Stimulated activated CD8-positive, alpha-beta memory T cell treated with anti-CD3 and anti-CD28 coated beads, Interleukin-4, amount 100 ng/mL, for 24 hours (primary cell): ENCODE measurements at places on chromosomes 5 and 9.
A peak's percentile ranks its signal among the peaks of the same experiment; 100 is the strongest.

DNA sequence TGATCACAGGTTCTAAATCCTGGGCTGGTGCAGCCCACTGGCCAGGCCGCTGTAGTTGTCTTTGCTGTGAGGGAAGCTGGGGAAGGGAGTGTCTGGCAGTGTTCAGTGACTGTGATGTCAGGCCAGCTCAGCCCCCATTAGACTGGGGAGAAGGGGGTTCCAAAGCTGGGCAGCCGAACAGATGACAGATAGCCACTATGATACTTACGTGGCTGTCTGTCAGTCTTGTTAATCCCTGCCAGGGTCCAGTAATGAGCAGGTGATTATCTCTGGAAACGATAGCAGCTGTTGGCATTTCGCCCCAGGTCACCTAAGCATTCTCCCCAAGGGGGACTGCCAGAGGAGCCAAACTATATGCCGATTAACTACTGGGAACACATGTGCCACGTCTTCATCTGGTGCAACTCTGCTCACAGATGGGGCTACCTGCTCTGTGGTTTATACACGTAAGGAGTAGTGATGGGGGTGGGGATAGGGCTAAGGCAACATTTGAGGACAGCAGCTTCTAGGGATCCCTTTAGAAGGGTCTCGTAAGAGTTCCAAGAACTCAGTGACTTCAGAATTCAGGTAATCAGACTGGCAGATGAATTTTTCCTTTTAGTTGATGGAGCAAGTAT lies 396.3 kb downstream of the KDM4C start:
- no peak for DNase-seq

DNA sequence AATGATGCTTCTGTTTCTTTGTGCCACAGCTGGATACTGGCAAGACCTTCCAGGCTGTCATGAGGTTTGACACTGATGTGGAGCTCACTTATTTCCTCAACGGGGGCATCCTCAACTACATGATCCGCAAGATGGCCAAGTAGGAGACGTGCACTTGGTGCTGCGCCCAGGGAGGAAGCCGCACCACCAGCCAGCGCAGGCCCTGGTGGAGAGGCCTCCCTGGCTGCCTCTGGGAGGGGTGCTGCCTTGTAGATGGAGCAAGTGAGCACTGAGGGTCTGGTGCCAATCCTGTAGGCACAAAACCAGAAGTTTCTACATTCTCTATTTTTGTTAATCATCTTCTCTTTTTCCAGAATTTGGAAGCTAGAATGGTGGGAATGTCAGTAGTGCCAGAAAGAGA lies 65.5 kb downstream of the ACO1 start:
- no peak for DNase-seq

- DNase-seq = no peak
Measured at GRCh38 chr5:76190356-76190755, 107.2 kb downstream of the SV2C start.

GRCh38 chr5:62578540-62578939 lies at the start of gene LRRC70:
Gene LRRC70, plus strand, starts transcription at chr5:62578819. Its CDS starts 620 bp downstream, at chr5:62579439.
- no peak for DNase-seq

GRCh38 chr9:134809292-134809691 lies 71.3 kb upstream of the FCN2 start:
- no peak for DNase-seq

GRCh38 chr5:170361616-170362015 lies 27.6 kb downstream of the KCNMB1 start:
- no peak for DNase-seq

DNA sequence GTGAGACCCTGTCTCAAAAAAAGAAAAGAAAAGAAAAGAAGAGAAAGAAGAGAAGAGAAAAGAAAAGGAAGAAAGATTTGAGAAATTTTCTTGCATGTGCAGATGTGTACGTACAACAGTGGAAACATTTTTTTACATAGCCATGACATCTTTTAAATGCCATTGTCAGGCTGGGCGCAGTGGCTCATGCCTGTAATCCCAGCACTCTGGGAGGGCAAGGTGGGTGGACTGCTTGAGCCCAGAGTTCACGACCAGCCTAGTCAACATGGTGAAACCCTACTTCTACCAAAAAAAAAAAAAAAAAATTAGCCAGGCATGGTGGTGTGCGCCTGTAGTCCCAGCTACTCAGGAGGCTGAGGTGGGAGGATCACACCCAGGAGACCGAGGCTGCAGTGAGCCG lies 6.6 kb downstream of the LMAN2 start:
- no peak for DNase-seq

DNA sequence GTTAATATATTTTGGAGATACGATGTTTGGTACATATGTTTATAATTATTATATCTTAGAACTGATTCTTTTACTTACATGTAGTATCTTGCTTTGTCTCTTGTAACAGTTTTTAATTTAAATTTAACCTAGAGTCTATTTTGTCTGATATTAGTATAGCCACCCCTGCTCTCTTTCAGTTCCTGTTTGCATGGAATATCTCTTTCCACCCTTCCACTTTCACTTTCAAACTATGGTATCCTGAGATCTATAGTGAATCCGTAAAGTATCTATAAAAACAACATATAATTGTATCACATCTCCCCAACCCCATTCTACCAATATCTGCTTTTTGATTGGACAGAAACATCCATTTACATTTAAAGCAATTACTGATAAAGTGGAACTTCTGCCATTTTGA lies 7.2 kb downstream of the IRGM start:
- DNase-seq = no peak

- no peak for DNase-seq
Measured at GRCh38 chr5:28324174-28324573, 1285.8 kb upstream of the CDH9 start.

GRCh38 chr5:131999041-131999440 lies 12.4 kb downstream of the ACSL6 start:
- DNase-seq = no peak

GRCh38 chr9:88488166-88488565 lies 46.8 kb upstream of the NXNL2 start:
- no peak for DNase-seq

DNA sequence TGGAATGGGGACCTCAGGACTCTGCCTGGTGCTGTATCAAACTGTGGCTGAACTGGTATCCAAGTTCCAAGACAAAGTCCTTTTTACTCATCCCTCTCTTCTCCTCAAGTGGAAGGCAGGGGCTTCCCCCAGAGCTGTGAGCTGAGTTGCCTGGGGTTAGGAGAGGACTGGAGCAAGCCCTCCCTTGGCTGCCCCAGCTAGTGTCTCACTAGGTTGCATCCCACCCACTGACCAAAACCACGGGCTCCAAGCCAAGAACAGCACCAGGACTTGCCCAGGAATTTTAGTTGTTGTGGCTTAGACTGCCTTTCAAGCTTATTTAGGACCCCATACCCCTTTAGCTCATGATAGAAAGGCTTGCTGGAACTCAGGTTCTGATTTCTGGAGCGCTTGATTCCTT lies 158.7 kb upstream of the TNC start:
- no peak for DNase-seq

- no peak for DNase-seq
Measured at GRCh38 chr9:4517274-4517673, 27.0 kb downstream of the SLC1A1 start.

GRCh38 chr9:114989600-114990410 lies 59.4 kb upstream of the TNFSF8 start:
- DNase-seq = no peak

- DNase-seq = no peak
Measured at GRCh38 chr9:82513976-82514735, 525.6 kb downstream of the SPATA31D1 start.

DNA sequence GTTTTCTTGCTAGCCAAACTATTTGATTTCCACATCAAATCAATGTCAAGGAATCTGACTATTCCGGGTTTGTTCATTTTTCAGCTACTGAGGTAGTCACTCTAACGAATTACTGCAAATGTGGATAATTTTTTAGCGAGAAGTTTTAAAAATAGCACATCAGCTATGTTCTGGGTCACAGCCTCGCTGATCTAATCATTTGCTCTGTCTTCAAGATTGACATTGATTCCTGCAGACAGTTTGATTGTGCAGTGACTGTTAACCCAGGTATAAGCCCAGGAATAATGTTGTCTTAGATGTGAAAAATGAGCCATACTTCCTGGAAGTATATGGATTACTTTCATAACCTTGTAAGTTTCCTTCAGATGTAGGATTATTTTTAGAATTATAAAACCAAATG lies 175.1 kb downstream of the BAAT start:
- no peak for DNase-seq

- no peak for DNase-seq
Measured at GRCh38 chr5:68303038-68303738, 87.6 kb downstream of the PIK3R1 start.

- DNase-seq = no peak
Measured at GRCh38 chr5:110917161-110917875, 154.2 kb upstream of the TSLP start.

DNA sequence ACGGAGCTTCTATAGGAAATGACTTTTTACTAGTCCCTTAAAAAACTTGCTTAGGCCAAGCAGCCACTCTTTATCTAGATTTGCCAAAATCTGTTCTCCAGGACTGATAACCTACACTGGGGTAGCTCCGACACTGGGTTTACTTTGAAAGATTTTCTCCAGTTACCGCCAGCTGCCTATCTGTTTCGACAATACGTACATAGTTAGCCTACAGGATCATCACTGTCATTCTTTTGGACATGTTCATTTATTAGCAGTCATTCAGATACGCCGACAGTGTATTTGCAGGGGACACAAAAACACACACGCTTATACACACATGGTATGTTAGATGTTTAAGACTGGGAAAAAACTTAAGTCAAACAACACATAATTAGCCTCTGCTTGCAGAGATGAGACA lies 225.7 kb downstream of the DCP2 start:
- DNase-seq = no peak

- DNase-seq = no peak
Measured at GRCh38 chr9:108184009-108184408, 671.8 kb downstream of the ACTL7B start.

- DNase-seq = peak; percentile 12
Measured at GRCh38 chr9:88388886-88389605, 802 bp downstream of the SPIN1 start.

GRCh38 chr9:87749335-87750035 lies 23.6 kb downstream of the CTSL start:
- no peak for DNase-seq

- DNase-seq = no peak
Measured at GRCh38 chr9:20043035-20043434, 254.2 kb upstream of the SLC24A2 start.

DNA sequence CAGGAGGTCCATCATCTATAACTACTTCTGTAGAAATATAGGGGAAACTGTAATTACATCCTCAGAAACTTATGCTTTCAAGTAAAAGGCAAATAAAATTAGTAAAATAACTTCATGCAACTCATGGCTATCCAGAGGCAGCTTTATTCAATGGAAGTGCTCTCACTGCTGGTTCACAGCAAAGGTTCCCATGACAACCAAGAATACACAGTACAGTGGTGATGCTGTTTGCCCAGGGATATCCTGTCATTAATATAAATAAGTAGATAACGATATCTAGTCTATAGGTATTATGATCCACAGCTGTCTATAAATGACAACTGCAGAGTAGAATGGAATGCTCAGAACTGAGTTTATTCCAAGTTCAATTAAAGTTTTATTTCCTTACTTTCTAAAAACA lies 390.3 kb downstream of the PDE4D start:
- DNase-seq = no peak

DNA sequence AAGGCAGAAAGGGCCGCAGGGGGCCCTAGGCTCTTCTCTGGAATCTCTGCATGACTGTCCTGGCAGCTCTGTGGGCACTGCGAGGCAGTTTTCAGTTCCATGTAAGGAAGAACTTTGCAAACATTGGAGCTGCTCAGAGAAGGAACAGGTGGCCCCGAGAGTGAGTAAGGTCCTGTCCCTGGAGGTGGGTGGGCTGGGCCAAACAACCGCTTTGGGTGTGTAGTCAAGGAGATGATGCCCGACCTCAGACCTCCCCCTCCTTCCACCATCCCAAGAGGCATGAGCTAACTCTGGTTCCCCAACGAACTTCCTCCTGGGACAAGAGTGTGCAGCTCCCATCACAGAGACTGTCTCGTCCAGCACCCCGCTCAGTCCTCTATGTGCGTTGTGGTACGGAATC lies 20.5 kb downstream of the CSF1R start:
- DNase-seq = no peak

GRCh38 chr5:178569485-178569884 lies 20.7 kb downstream of the COL23A1 start:
- DNase-seq = no peak

- DNase-seq = no peak
Measured at GRCh38 chr9:74379718-74380117, 117.4 kb upstream of the RORB start.

DNA sequence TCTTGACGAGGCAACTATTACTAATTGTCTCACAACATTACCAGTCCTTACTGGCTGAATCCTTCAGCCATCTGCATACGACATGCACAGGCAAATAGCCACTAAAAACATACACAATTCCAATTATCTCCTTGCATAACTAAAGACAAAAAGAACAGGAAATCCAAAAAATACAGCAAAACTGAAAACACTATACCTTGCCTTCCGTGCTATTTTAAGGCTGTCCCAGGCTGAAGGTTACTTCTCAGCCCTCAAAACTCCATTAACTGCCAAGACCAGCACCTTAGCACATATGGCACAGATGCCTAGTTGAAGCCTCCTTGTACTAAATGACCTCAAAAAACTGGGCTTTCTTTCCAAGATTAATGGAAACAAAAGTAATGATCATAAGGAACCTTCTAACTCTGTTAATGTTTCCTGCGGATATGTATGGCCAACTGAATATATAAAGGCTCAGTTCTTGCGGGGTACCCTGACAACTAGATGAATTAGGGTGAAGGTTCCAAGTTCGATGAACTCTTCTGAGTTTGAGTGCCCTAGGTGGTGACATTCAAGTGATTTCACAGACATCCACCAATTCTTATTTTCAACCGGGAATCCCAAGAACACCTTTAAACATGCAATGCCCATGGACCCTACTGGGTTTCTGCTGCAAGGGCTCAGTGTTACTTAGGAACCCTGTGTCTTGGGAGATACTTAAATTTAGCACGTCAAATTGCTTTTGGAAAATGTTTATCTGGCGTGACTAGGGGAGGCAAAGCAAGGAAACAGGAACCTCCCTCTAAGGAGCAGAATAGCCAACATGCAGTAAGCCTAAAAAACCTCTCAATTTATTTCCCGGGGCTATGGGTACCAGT lies 455.3 kb downstream of the RAB3C start:
- no peak for DNase-seq

GRCh38 chr5:172689801-172690200 lies 48.7 kb downstream of the NEURL1B start:
- DNase-seq = no peak

DNA sequence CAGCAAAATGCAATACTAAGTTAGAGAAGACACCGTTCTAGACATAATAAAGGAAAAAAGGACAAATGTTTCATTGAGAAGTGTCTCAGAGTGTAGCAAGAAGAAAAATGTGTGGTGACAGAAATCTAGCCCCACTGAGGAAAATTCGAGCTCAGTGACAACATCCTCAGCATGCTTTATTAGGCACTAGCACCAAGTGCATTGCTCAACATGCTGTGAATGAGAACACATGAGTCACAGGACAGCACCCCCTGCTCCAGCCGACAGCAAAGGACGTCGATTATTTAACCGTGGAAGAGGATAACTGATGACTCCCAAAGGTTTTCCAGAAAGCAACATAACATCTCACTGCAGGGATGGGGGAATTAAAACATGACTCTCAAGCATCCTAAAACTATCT lies 182.7 kb downstream of the GNAQ start:
- no peak for DNase-seq

GRCh38 chr9:113885183-113886025 lies 9.3 kb downstream of the ZNF618 start:
- no peak for DNase-seq
